NCI-H1105 treated with DMSO at 0.1 percent for 48 hours (cell line): ENCODE measurements at places on chromosomes 6 and 20.
A peak's percentile ranks its signal among the peaks of the same experiment; 100 is the strongest.

- no peak for DNase-seq
Observed at GRCh38 chr20:35122756-35123405, 24.3 kb downstream of the EDEM2 start.

- DNase-seq: no peak
Observed at GRCh38 chr20:10877342-10877741, 203.5 kb upstream of the JAG1 start.

- no peak for DNase-seq
Observed at GRCh38 chr20:18011482-18011881, 42.7 kb downstream of the MGME1 start.

GRCh38 chr6:26438000-26438399 is 2.3 kb upstream of the BTN3A3 start:
- DNase-seq: no peak

DNA sequence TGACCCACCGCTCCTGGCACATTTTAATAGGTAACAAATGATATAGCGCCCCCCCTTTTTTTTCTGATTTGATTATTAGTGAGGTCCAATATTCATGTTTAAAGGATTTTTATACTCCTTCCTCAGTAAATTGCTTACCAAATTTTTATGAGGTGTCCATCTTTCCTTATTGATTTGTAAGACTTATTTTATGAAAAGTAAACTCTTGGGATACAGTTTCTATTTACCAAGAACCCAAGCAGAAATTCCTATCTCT is 25.1 kb downstream of the TRIM27 start:
- DNase-seq: no peak

DNA sequence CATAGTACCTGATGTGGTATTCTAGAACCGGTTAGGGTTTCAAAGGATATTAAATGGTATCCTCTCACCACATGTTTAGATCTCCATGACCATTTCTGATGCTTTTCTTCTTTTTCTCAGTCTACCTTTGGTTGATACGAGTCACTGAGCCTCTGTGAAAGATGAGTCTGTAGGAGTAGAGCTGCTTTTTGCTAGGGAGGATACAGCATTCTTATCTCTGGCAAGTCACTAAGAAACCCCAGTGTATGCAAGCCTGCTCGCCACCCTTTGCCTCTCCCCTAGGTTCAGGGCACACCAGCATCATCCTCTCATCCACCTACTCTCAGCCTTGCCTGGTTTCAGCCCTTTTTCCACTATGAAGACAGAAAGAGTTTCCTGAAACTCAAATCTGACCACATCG is 89.9 kb downstream of the MTFR2 start:
- no peak for DNase-seq

DNA sequence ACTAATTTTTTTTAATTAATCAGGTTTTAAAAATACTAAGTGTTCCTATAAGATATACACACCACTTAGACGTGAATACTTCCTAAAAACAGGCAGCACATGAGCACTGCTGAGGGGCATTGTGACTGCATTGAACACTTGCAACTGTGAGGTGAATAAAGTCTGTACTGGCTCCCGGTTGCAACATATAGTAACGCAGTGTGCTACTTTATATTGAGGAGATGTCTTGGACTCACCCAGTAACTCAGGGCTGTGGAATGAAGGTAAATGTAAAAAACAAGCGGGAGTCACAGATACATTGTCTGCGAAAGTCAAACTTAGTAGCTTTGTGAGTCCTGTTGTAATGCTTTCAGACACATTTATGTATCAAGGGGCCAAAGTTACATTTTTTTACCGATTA is 17.0 kb upstream of the HLA-A start:
- no peak for DNase-seq

DNA sequence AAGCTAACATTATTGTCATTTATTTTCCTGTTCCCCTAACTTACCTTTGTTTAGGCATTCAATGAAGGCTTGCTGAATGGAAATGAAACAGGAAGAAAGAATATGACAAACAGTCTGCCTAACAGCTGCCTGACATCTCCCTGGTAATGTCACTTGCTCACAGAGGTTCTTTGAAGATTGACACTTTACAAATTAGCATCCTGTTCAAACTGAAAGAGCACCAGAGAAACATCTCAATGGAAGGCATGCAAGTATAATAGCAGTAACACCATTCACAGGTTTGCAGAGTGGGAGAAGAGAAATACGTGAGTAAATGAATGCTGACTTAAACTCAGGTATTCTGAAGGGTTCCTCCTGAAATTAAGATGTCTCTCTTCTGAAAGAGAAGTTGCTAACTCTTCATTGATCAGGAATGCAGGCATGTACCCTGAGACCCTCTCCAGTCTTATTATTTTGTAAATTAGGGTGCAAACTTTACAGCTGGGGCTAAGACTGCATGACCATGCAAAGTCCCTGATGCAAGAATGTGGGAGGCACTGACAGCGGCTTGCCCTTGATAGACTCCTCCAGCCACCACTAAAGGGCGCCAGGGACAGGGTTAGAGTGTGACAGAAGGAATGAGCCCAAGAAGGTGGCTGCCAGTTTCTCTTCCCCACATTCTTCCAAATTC is 1.3 kb upstream of the SMLR1 start:
- DNase-seq: no peak

- DNase-seq: peak; percentile 37
Observed at GRCh38 chr6:33313105-33313708, 671 bp downstream of the TAPBP start.

- DNase-seq: no peak
Observed at GRCh38 chr20:44284032-44284431, 27.0 kb downstream of the FITM2 start.

- no peak for DNase-seq
Observed at GRCh38 chr6:28208111-28208659, 16.9 kb upstream of the ZSCAN9 start.

GRCh38 chr6:82955841-82956240 is 109.8 kb downstream of the UBE3D start:
- no peak for DNase-seq

DNA sequence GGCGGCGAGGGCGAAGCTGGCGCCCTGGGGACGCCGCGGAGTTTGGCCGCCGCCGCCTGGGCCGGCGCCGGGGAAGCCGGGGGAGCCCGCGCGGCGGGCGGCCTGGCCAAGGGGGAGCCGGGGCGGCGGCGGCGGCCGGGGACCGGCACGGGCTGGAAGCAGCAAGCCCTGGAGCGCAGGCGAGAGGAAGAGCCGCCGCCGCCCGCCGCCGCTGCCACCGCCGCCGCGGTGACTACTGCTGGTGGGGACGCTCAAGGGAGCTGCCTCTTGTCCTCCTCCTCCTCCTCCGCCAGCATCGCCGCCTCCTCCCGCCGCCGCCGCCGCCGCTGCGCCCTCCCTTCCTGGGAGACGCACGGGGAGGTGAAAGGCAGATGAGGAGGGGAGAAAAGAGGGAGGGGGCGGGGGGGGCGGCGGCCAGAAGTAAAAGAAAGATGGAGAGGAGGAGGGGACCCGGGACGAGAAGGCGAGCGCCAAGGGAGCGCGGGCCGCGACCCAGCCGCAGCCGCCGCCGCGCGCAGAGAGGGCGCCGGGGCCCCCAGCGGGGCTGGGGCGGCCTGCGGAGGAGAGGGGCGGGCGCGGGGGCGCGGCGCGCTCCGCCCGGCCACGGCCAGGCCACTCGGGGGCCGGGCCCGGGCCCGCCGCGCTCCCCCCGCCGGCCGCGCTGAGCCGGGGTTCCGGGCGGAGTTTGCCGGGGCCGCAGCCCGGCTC is 846 bp downstream of the PDE10A start:
- DNase-seq: peak; percentile 55
